ENCODE measurements at places on chromosomes 11 and 22.
A peak's percentile ranks its signal among the peaks of the same experiment; 100 is the strongest.

DNA sequence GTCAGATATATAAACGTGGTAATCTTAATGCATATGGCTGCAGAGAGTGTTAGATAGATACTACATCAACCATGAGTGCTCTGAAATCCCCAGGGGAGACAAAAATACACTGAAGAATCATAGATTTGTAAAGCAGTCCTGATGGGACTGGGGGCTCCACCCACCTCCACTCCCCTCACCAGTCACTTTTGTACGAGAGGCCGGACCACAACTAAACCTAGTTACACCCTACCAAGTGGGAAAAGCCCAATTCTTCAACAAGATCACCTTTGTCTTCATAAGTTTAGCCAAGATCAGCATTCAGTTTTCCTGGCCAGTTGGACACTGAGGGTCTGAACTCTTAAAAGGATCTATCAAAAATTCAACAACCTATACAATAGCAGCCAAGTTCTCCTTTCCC lies 1.5 kb downstream of the SF1 start:
- DNase-seq, result no peak

GRCh38 chr11:106271086-106271485 lies 193.6 kb downstream of the AASDHPPT start:
- DNase-seq, result no peak

GRCh38 chr11:27471589-27472397 lies 797 bp downstream of the LGR4 start:
- DNase-seq, result peak; percentile 59

DNA sequence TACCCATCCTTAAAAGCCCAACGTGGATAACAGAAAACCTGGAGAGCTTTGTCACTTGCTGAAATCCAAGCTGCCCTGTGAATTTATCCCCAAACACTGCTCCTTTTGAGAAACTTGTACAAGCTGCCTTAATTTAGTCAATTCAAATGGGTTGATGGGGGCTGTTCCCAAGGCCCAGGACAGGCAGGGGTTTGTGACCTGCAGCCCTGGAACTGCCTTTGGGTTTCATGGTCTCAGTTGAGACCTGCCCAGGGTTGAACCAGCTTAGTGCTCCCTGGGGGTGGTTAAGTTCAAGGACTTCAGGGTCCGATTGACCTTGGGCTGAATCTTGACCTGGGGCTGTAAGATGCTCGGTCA lies 112.1 kb upstream of the OR4B1 start:
- DNase-seq, result no peak

DNA sequence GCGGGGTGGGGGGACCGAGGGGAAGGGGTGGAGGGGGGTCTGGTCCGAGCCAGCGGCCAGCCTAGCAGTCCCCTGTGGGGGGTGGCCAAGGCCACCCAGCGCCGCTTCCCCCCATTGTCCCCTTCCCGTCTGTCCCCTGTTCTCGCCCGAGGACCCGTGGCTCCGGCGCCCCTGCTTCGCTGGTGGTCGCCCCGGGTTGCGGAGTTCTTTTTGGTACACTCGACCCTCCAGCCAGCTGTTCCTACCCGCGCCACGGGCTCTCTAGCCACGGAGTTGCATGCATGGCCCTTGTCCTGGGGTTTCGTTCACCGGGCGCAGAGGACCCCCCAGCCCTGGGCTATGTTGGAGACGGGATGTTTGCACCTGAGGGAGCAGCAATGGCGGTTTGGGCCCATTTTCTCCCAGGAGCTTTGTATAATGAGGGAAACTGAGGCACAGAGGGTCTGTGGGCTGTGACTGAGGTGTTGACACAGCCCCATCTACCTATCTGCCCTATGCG lies 489 bp downstream of the RNF214 start:
- DNase-seq, result peak; percentile 41

GRCh38 chr11:115741376-115742107 lies 237.3 kb upstream of the CADM1 start:
- no peak for DNase-seq

DNA sequence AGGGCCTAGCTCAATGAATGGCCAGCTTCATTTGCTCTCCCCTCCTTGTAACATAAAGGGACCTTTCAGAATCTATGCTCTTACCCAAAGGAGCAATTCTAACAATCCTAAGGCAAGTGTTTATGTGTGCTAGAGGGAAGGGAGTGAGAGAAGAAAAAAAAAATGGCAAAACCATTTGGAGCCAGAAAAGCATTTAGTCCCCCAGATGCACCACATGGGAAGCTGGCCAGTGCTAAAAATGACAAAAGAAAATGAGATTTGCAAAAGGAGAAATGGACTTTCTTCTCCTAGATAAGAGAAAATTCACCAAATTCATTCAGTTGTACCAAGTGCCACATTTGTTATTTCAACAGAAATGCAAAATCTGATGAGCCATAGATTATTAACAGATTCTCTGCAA lies 52.8 kb downstream of the SERGEF start:
- no peak for DNase-seq

- peak; percentile 65 for DNase-seq
Observed at GRCh38 chr22:21951931-21952465, 650 bp downstream of the PPM1F start.

GRCh38 chr11:12100841-12101242 lies 9.5 kb upstream of the MICAL2 start:
- no peak for DNase-seq

GRCh38 chr11:6626971-6627761 lies 7.9 kb upstream of the TPP1 start:
- DNase-seq, result no peak

GRCh38 chr22:38314933-38315822 lies 2.1 kb downstream of the CSNK1E start:
- DNase-seq, result peak; percentile 59

- DNase-seq, result no peak
Observed at GRCh38 chr11:11440144-11440543, 87.1 kb upstream of the CSNK2A3 start.

DNA sequence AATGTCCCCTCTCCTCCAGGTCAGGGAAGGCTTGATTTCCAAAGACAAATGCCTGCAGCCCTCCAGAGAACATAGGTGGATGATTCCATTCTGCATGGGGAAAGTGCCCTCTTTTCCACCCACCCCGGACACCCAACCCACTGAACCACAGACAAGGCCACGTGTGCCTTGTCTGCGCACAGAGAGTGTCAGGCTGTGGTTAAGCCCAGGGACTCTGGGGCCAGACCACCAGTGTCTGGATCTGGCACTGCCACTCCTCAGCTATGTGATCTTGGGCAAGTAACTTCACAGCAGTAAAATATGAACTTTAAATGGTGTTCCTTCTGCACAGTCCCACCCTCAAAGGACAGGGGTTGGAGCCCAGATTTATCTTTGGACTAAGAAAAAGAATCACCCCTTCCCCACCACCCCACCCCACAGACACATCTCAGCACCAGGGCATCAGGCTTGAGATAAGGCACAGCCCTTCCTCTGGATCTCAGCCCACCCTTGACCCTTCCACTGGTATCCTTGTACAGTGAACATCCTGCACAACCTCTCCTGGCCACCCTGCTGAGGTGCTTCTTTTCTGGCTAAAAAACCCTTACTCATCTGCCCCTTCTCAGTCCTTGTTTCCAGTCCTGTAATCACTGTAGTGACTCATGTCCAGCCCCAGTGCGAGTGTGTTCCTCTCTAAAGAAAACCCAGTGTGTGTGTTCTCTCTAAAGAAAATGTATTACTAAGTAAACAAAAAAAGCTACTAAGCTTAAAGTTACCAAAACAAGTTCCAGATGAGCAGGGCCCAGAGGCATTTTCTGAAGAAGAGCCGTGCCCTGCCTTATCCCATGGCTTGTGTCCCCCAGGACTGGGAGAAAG lies 1.9 kb upstream of the PTGDR2 start:
- no peak for DNase-seq

All from adipocyte (in vitro differentiated cells).